ENCODE measurements at places on chromosomes 16 and 17.
A peak's percentile ranks its signal among the peaks of the same experiment; 100 is the strongest.

DNA sequence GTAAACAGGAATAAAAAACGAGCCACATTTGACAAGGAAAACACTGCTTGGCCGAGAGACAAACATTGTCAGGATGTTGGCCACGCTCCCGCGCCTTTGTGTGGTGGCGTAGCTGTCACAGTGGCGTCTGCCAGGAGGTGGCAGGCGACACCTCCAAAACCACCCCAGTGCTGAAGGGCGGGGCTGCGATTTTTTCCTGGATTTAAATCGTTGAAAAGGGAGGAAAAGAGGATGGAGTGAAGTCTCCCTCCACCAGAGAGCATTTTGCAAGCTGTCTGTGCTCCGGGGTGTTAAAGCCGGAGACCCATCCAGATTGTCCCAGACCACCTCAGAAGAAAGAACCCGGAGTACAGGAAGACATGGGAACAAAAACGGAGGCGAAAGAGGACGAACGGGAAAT is 12.7 kb downstream of the MRM3 start:
- peak; percentile 79 for DNase-seq

GRCh38 chr17:17104036-17104435 is 61.8 kb downstream of the MPRIP start:
- DNase-seq = no peak

DNA sequence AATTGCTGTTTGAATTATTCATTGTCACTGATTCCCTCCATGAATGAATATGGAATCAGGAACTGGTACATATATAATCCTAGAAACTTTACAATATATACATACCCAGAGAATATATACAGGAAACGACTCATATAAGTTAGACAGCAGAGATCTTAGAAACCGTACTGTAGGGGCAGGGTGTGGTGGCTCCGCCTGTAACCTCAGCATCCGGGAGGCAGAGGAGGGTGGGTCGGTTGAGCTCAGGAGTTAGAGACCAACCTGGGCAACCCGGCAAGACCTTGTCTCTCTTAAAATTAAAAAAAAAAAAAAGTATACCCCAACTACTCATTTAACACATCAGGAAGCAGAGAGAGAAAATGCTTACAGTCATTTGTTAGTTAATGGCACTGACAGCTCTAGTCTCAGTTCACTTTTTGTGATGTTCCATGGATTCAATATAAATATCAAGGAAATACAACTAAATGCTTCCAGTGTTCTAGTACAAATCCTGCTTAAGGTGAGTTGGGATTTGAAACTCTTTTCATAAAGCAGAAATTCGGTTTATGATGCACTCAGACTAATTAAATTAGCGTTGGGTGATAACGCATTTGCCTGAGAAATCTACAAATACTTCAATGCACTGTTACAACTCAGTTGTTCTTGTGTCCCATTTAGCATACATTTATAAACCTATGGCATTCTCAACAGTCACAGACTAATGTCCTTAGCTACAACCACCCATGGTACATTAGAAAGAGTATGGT is 5.6 kb downstream of the GLG1 start:
- DNase-seq = no peak

DNA sequence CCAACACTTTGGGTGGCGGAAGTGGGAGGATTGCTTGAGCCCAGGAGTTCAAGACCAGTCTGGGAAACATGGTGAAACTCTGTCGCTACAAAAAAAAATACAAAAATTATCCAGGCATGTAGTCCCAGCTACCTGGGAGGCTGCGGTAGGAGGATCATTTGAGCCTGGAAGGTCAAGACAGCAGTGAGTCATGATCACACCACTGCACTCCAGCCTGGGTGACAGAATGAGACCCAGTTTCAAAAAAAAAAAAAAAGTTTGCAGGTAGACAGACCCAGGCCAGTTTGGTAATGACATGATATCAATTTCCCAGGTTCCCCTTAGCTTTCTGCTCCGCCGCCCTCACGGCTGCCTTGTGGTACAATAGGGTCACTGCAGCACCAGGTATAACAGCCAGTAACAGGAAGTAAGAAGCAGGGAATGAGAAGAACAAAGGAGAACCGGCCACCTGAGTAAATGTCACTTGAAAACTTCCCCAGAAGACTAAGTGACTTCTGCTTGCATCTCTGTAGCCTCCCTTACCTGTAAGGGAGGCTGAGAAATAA is 201.2 kb upstream of the HSBP1 start:
- no peak for DNase-seq

- no peak for DNase-seq
These were observed 42.0 kb upstream of the MMD start for GRCh38 chr17:55463600-55463999.

- DNase-seq = no peak
These were observed 16.3 kb downstream of the SOX9 start for GRCh38 chr17:72137161-72137560.

DNA sequence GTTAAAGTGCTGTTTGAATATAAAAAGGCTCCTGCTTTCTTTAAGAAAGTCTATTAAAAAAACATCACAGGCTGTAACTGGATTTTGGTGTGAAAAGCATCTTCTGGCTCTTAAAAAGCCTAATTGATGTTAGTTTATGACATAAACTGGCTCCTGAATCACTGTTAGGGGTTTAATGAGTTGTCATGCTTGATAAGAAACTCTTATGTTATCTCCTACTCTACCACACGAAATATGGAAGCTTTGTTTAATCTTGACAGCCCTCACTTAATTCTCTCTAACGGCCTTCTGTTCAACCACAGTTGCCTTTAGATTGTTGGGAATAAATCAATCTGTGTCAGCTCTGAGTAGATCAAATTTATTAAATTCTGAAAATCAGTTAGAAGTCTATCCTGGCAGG is 51.5 kb downstream of the CPPED1 start:
- no peak for DNase-seq

DNA sequence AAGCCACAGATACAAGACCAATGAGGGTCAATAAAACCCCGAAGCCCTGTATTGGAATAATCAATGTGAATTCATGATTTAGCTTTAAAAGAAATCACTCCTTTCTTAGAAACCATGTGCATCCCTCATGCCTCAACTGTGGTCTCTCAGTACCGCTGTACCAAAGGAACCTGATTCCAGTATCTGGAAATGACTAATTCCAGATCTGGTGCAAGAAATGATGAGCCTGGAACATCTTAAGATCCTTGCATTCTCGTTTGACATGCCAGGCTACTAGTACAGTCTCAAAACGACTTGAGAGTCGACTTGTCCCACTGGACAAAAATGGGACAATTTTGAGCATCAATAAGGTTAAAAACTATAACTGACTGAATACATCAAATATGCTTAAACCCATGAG is 21.2 kb downstream of the USP31 start:
- peak; percentile 30 for DNase-seq

GRCh38 chr16:65601781-65602180 is 479.9 kb upstream of the CDH11 start:
- peak; percentile 83 for DNase-seq

- no peak for DNase-seq
These were observed 9.2 kb upstream of the GLIS2 start for GRCh38 chr16:4306470-4307214.

Measured in AG10803 (cell line).